ENCODE measurements at places on chromosomes 3 and 15.

GRCh38 chr15:28022961-28023360, 76.2 kb downstream of the OCA2 start:
- no peak for DNase-seq

DNA sequence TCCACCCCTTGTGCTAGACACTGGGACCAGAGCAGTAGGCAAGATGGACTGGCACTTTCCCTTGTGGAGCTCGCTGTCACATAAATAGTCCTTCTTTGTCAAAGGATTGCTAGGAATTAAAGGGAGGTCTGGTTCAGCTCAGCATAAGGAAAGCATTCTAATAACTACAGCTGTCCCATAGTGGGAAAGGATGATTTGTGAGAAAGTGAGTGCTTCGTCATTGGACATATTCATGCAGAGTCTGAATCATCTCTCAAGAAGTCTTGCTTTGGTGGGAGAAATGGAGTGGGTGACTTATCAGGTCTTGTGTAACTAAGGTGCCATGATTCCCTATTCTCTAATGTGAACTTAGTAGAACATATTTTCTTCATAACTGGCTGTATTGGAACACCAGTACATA, 14.7 kb downstream of the PPARG start:
- DNase-seq: no peak

- DNase-seq: no peak
These were observed 37.2 kb downstream of the UBE2E2 start for GRCh38 chr3:23240171-23240785.

DNA sequence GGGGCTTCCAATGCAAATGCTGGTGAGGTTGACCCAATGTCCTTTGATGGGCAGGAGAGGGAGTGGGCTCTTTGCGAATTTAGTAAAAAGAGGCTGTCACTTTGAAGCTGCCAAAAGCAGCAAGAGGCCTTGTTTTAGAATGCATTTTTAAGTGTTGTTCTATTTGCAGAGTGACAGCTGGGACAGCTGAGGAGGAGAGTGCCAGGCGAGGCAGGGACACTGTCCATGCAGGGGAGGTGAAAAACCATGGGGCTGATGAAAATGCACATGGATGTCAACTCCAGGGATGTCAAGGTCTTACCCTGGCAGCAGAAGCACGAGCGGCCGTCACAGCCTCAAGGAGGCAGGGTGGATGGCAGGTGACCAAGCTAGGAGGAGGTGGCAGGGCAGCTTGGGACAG, 279.8 kb downstream of the ADAMTS17 start:
- no peak for DNase-seq

- DNase-seq: no peak
These were observed 1.7 kb downstream of the ANXA2 start for GRCh38 chr15:60396100-60396499.

DNA sequence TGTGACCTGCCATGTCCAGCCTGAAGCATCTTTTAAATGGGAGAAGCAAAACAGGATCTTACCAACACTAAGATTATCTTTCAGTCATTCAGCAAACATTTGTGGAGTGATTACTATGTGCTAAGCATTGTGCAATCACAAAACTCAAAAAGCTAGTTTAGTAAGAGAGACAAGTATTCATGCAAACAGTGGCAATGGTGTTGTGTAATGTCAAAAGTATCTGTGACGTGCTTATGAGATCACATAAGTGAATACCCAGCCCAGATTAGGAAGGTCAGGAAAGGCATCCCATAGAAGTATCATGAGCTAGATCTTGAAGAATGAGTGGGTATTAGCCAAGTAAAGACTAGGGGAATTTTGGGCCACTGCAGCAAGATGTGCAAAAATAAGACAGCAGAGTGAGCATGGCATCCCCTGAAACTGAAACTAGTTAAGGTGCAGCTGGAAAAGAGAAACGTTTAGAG, 32.1 kb downstream of the SEC62 start:
- peak; percentile 43 for DNase-seq

DNA sequence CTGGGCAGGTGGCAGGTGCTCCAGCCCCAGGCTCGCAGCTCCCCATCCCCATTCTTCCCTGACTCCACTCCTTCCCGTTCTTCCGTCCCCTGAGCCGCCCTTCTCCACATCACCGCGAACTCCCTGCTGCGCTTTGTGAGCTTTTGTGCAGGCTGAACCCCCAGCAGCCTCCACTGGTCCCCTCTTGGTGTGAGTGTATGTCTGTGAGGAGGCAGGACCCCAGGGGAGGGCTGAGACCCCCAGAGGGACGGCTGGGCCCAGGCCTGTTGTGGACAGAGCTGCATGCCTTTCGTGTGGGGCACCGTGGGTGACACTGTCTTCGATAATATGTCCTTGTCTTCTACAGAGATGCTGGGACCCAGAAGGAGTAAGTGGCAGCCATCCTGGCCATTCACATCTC, 7.3 kb upstream of the ITIH3 start:
- DNase-seq: no peak

- no peak for DNase-seq
These were observed 118.7 kb upstream of the ACP3 start for GRCh38 chr3:132198516-132198915.

GRCh38 chr3:194342861-194343560, 8.1 kb downstream of the CPN2 start:
- DNase-seq: no peak

DNA sequence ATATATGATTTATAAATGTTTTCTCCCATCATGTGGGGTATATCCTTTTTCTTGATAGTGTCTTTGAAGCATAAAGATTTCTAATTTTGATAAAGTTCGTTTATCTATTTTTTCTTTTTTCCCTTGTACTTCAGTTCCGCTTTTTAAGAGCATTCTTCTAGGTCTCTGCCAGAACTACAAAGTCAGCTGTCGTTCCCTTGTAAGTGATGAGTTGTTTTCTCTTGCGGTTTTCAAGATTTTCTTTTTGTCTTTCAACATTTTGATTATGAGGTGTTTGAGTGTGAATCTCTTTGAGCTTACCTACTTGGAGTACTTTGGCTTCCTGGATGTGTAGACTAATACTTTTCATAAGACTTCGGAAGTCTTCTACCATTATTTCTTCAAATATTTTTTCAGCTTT, 9.3 kb upstream of the PRICKLE2 start:
- DNase-seq: no peak

DNA sequence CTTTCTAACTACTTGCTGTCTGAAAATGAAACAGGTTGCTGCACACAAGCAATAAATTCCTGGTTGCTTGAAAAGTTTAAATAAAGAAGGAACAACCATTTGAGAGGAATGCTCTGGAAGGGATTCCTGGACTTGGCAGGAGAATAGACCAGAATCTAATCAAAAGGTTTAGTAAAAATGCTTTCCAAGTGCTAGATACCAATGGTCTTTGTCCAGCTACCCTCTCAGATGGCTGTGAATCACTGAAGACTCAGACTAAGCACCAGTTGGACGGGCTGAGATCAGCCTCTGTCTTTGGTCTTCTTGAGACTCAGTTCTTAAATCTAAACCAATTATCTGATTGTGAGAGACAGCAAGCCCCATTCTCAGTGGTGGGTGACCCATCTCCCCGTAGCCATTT, 27.7 kb upstream of the LPP start:
- no peak for DNase-seq

DNA sequence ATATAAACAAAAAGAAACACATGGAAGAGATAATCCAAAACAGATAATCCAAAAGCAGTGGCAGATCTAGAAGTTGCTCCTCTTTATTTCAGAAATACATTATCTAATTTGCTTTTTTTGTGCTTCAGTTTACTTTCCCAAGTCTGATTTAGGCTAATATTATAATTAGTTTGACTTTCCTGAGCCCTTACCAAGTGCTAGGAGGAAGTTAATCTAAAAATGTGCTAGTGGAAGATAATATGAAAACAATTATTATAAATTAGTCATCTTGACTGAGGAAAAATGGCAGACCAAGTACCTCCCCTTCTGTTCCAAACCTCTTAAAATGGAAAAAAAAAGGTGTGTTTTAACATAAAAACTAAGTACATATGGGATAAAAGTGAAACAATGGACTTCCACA, 17.5 kb downstream of the SLC9A9 start:
- DNase-seq: no peak

GRCh38 chr3:144380849-144381248, 409.2 kb downstream of the DIPK2A start:
- DNase-seq: no peak

DNA sequence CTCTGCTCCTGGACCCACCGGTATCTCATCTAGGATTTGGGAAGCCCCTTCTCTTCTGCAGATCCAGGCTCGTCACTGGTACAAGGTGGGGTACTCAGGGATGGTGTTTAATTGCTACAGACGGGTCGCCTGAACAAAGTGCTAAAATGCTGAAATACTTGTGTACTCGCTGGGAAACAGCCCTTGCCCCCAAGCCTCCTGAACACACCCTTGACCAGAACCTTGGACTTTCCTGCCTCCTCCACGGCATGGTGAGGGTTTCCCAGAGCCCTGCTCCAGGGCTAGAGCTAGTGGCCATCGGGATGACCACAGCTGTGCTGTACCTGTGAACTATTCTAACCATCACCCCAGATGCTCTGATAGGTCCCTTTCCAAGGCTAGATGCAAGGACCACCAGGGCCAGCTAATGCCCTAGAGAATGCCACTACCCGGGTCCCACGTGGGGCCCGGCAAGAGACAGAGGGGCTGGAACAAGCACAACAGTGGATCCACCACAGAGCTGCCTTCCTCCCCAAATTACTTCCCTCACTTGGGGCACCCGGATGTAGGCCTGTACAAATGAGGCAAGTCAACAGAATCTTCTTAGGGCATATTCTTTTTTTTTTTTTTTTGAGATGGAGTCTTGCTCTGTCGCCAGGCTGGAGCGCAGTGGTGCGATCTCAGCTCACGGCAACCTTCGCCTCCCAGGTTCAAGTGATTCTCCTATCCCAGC, 267.3 kb downstream of the FOXP1 start:
- DNase-seq: no peak

DNA sequence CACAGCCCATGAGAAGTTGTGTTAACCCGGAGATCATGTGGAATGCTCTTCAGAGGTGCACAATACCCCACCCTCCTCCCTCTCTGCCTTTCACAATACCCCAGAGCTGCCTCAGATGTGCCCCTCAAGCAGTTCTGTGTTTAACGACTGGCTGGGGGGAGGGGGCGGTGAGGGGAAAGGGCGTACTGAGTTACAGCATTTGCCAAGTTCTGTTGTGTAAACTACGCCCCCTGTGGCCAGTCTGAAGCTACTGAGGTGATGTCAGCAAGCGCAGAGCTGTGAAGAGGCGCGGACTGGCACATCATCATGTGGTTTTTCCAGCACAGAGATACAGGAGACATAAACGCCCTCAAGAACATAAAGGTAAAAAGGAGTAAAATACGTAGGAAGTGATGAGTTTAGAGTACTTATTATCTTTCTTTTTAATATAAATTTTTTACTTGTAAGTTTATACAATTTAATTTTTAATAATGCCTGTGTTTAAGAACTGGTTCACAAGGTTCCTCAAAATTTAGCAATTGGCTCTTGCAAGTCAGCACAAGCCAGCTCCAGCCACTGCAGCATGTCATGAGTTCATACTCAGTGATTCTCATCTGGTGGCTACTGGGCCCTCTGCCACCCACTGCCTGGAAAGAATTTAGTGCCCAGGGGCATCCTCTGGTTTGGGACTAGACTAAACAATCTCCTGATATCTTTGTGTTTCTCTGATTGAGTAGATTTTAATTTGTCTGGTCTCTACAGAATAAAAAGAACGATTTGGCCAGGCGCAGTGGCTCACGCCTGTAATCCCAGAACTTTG, 1.7 kb downstream of the EPB42 start:
- no peak for DNase-seq

DNA sequence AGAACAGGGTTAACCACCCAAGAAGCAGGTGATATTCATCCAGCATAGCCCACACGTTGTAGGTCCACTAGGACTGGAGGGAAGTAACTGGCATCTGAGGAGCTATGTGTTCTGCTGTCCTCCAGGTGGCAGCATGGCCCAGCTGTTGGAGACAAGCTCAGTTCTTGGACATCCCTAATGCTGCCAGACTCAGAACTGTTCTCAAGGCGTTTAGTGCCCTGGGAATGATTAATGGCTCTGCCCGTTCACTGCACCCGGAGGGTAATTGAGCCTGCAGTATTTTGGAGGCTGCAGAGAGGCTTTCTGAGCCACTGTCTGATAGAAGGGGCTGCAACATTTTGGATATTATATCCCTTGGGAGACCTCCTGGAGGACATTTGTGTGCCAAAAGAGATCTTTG, 521.3 kb upstream of the SEMA6D start:
- peak; percentile 45 for DNase-seq

DNA sequence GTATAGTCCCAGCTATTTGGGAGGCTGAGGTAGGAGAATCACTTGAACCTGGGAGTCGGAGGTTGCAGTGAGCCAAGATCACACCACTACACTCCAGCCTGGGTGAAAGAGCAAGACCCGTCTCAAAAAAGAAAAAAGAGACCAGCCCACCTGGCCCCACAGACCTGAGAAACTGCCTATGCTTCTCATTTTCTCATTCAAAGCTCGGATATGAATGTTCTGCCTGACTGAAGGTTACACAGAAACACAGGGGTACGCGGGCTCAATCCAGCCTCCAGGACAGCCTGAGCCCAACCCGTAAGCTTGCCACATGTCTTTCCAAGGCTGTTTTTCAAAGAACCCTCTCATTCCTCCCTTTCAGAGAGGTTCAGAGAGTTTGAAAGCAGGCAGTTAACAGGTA, 9.7 kb upstream of the LRRC15 start:
- no peak for DNase-seq

- DNase-seq: no peak
These were observed 41.7 kb upstream of the C3orf80 start for GRCh38 chr3:160183345-160184076.

DNA sequence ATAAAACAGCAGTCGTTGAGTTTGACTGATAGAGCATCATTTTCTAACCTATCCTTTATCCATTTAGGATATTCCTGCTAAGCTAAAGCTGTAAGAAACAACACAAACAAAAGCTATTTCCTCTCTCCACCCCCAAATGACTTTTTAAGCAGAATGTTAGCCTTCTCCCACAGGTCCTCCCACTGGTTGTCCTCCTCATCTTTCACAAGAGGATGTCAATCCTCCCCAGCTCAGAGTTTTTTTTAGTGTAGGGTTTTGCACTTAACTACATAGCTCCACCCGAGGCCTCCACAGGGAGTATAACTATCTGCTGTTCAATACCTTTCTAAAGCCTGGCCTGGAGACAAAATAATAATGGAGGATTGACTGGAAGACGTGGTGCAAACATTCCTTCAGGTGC, 7.8 kb downstream of the SETMAR start:
- no peak for DNase-seq

- DNase-seq: no peak
These were observed 13.5 kb downstream of the PTPRG start for GRCh38 chr3:61574854-61575253.

GRCh38 chr3:21752749-21753347, 1.8 kb upstream of the ZNF385D start:
- DNase-seq: peak; percentile 32

GRCh38 chr3:131361464-131362421, 19.8 kb upstream of the NUDT16 start:
- no peak for DNase-seq

GRCh38 chr3:78035131-78035641, 995.3 kb downstream of the ROBO2 start:
- DNase-seq: no peak

DNA sequence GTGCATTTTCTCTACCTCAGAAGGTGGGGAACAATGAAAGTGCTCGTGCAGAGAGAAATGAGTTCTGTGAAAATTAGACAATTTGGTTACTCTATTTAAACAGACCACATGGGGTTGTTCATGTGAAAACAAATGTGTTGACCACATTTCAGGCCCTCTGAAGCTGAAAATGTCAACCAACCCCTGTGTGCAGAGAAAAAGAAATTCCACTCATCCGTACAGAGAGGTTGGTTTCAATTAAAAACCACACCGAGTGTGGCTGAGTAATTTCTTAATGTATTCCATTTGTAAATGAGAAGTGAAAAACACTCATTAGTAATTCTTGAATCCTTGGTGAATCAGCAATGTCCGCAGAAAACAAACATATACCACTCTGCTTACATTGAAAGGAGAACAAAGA, 46.9 kb upstream of the SLC7A14 start:
- DNase-seq: no peak

Measured in AML-193 (cell line).